ENCODE measurements at places on chromosomes 6 and 20.
A peak's percentile ranks its signal among the peaks of the same experiment; 100 is the strongest.

GRCh38 chr6:169677096-169677495, 24.7 kb downstream of the WDR27 start:
- DNase-seq, result no peak

DNA sequence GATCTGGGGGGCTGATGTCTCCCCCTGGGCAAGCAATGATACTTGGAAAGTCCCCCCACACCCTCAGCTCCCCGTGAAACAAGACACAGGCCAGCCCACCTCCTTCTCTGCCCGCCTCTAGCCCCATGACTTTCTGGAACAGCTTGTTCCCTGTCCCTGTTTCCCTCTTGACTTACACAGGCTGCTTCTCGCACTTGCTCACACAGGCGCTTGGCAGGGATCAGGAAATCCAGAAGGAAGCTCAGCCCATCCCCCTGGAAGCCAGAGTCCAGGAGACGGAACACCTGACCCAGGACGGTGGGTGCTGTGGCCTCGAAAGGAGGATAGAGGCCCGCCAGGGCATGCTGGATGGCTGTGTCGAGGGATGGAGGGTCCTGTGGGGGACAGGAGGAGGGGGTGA, 14.8 kb downstream of the KIAA1755 start:
- DNase-seq, result no peak

DNA sequence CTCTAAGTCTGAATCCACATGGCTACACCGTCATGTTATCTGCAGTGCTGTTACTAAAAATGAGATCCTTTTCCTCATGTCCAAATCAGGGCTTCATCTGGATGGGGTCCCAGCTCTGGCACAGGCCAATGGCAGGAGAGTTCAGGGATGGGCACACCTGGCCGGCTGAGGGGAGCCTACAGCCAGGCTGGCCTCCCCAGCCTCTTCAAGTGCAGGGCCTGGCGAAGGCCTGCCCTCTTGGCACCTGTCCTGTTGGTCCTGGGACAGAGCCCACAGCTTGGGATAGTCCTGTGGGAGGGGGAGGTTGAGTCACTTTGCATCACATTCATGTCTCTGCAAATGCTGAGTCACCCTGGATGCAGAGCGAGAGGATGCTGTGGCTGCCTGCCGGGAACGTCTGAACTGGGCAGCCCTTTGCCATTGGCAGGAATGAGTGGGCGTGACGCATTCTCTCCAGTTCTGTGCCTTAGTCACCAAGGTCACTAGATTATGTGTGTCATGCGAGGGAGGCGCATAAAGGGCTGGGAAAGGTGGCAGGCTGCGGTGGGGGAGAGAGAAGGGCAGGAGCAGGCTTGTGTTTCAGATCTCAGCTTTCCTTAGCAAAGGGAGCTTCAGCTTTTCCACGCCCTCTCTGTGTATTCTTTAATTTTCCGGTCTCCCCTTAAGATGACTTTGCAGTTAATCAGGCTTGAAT, 223.2 kb upstream of the ECI2 start:
- DNase-seq, result peak; percentile 98

DNA sequence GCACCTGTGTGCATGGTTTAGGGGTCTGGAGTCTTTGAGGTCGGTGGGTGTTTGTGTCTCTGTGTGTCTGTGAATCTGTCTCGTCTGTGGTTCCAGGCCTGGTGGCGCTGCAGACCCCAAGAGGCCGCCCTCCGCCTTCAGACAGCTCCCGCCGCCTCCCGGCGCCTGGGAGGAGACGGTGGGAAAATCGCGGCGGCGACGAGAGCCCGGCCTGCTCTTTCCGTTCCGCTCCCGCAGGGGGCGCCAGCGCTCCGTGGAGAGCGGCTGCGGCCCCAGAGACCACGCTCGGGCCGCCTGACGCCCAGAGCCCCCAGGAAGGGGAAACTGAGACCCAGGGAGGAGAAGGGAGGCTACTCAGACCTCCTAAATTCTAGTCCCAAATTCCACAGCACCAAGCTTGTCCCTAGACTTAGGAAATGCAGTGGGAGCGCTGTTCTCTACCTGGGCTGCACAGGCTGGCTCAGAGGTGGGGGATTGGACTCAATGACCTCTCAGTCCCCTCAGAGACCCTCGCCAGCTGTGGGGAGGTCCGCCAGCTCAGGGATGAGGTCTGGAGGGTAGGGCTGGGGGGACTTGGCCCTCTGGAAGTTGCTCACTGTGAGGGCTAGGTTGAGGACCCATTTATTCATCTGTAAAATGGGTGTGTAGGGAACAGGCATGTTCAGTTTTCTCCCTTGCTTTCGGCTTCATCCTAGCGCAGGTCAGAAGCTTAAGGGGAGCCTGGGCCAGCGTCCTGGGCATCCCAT, 36.9 kb upstream of the BLCAP start:
- no peak for DNase-seq

- no peak for DNase-seq
These were observed 173.6 kb downstream of the ANKRD60 start for GRCh38 chr20:58054780-58055373.

GRCh38 chr6:155245831-155246230, 18.0 kb upstream of the CLDN20 start:
- DNase-seq, result no peak
